Stimulated activated CD4-positive, alpha-beta T cell treated with anti-CD3 and anti-CD28 coated beads, Interleukin-1b, Interleukin-23, amount 100 ng/mL, for 24 hours (primary cell): ENCODE measurements at places on chromosomes 6 and 20.

DNA sequence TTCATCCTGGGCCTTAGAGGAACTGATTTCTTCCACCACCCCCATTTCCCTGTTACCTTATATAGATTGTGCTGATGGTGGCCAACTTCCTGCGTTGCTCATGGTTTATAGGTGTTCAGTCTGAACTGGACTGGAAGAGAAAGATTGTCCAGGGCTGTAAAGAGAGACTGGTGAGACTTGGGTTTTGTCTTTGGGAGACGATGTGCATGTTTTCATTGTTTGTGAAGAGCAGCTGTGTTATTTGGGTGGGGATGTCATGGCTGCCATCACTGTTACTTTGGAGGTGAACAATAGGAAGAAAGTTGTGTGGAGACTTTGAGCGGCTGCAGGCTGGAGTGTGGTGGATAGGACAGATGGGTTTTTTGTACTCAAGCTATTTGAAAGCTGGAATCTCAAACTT, 15.6 kb upstream of the MPC1 start:
- DNase-seq: no peak

DNA sequence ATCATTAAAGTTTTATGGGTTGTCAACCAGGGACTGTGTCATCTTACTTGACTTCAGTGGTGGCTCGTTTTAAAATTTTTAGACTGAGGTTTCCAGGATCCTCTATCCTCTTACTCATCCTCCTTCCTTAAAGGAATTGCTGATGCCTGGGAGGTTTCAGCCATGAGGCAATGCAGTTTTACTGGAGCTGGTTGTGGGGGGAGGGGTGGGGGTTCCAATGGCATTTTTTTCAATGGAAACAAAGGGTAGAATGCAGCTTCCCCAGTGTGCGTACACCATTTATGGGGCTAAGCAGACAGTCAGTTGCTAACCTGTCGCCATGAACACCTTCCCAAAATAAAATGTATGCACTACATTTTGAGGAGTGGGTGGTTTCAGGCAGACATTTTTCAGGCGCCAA, 88.0 kb downstream of the METTL24 start:
- DNase-seq: no peak

DNA sequence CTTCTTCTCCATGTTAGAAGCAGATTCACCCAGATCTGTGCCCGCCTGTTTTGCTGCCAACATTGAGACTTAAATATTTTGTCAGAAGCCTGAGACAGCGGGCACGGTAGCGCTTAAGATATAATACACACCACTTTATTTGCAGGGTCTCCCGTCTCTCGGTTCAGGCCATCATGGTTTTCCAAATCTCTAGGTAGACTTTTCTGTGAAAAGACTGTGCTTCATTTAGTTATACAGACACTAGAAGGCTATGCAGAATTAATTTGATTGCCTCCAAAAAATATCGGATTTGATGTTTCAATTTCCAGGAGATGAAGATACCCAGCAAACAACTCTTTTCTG, 598 bp downstream of the TBP start:
- DNase-seq: no peak

GRCh38 chr20:56828402-56828801, 199.3 kb downstream of the TFAP2C start:
- no peak for DNase-seq

DNA sequence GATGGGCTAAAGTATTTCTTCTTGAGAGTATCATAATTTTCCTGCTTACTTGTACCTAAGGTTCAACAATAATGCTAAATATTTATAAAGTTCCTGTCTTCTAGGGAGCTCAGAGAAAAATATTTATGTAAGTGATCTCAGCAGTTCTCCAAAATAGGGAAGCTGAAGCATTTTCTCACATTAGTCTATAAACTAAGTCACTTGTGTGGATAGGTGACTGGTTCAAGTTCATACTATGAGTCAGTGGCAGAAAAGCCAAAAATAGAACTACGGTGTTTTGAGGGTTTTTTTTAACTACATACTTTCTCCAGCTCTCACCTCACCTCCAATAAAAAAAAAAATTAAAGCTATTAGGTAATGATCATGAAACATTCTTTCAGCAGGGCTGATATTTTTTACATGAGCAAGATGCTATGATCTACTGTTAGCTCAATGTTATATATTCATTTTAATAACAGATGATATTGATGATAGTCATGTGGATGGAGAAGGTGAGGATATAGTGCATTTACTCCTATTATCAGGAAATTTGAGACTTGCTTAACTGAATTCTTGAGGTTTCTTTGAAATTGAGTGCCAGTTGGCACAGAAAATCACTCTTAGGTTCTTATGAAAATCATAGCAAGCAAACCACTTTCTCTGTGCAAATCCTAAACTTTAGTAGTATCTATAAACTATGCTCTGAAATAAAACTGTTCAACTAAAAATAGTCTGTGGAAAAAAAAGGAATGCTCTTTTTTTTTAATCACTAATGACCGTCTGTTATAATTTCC, 4.1 kb upstream of the MOXD1 start:
- DNase-seq: no peak

GRCh38 chr20:47361057-47361915, 4.8 kb upstream of the ZMYND8 start:
- no peak for DNase-seq

DNA sequence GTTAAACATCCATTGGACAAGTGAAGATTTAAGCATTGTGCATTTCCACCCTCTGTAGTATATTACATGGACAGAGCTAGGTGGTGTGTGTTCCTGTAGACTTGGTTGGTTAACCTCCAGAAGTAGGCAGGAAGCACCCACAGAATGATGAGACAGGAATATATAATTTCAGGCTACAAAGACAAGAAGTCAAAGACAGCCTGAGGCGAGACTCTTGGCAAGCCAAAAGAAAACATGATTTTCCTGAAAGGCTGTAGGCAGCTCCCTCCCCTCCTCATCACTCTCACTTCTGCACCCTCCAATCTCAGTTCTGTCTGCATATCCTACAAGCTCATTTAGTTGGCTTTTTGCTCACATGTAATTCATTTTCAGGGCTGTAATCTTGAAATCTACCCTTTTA, 110.0 kb upstream of the SLC35B3 start:
- DNase-seq: no peak

DNA sequence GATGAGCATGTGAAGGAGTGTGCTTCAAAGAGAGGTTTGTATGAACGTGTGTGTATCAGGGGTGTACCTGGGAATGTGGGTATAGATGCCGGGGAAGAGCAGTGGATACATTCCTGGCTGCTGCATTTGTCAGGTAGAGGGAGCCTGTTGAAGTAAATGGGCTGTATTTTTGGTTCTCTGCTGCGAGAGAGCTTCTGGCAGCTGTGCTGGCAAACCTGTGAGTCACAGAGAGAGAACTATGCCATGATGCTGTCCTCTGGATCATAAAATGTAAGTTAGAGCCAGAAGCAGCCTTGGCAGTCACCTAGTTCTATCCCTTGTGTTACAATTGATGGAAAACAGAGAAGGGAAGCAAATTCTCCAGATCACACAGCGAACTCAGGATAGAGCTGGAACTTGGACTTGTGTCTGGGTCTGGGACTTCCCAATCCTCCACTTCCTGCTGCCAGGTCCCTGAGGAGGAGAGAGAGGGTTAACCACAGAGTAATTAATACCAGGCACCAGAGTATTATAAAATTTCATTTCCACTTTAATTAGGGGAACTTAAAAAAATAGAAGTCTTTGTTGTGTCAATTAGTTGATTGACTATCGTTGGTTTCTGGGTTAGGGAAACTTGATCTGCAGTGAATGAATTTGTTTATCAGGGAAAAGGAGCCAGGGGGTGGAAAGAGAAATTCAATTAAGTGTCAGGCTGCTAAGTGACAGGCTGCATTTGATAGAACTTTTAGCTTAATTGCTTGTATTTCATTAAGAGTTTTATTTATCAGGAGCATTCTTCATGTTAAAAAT, 41.1 kb upstream of the GTSF1L start:
- DNase-seq: no peak

GRCh38 chr20:48667481-48667880, 160.3 kb downstream of the PREX1 start:
- DNase-seq: no peak

- peak; percentile 50 for DNase-seq
These were observed 15.9 kb downstream of the PRDM1 start for GRCh38 chr6:106102034-106102433.

GRCh38 chr6:106315765-106316374, 9.7 kb downstream of the ATG5 start:
- DNase-seq: no peak

DNA sequence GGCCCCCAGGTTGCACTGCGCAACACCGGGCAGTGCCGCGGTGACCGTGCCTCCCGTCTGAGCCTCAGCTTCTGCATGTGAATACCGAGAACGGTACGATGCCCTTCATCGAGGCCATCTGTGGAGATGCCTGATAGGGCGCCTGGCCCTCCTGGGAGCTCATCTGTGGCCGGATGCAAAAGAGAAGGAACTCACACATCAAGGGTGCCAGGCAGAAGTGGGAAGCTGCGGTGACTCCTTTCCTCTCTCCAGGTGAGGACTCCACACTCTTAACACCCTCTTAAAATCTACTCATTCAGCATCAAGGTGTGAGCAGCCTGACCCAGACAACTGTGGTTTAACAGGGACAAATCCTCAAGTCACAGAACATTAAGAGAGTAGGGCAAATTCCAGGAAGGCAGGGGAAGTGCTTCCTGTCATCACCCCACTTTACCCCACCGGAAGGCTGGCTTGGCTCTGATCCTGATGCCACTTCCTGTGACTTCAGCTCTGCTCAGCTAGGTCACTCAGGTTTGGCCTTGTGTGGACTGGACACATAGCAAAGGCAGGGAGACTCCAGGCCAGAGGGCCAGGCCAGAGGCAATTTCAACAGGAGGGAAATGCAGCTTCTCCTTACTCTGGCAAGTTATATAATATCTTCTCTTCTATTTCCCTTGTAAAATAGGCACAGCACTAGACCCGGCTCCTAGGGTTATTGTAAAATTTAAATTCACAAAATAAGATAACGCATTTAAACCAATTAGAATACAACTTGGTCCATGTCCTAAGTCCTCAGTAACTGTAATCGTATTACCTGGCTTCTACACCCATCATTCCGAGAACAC, 69.4 kb downstream of the CPNE5 start:
- DNase-seq: no peak

GRCh38 chr6:147479857-147480256, 28.6 kb upstream of the SAMD5 start:
- no peak for DNase-seq

GRCh38 chr6:27332692-27333641, 20.9 kb upstream of the POM121L2 start:
- peak; percentile 28 for DNase-seq

DNA sequence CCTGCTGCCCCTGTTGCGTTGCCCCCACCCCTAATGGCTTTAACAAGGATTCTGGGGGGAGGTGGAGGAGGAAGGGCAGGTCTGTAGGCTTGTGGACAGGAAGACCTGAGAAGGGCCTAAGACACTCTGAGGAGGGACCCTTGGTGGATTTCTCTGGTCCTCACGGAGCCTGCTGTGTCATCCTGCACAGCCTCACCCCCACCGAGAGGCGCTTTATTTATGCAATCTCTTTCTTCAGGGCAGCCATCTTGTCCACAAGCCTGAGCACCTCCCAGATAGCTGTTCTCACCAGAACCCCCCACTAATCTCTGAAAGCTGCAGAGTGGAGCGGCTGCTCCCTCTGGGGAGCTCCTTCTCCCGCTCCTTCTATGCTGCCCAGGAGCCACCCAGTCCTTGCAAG, 59.3 kb upstream of the MLN start:
- no peak for DNase-seq

- DNase-seq: no peak
These were observed 760 bp downstream of the C6orf132 start for GRCh38 chr6:42141603-42142117.

- DNase-seq: no peak
These were observed 176.7 kb downstream of the REV3L start for GRCh38 chr6:111306104-111306888.

GRCh38 chr20:62064770-62065673, 659 bp downstream of the TAF4 start:
- no peak for DNase-seq

GRCh38 chr6:134740473-134741199, 209.3 kb downstream of the ALDH8A1 start:
- DNase-seq: no peak

DNA sequence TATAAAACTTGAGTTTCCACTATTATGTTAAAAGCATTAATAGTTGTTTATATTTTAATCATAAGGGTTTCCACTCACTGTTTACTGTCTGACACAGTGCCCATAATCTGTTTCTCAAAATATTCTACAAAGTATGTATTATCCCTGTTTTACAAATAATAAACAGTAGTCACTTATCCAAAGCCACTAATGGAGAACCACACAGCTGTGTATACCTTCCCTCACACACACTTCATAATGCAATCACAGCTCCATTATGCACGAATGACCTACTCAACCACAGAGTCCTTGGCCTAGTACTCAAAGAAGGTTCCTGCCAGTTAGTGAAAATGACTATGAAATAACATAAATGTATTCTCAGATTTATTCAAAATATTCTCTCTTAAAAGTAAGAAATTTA, 103.1 kb downstream of the EPB41L2 start:
- DNase-seq: no peak

- DNase-seq: no peak
These were observed at the start of gene EDN3 for GRCh38 chr20:59300333-59301081. EDN3 (plus strand) TSS chr20:59300611; CDS start chr20:59300813, 202 bp downstream.

GRCh38 chr20:10634211-10634610, 39.6 kb downstream of the JAG1 start:
- no peak for DNase-seq

- DNase-seq: no peak
These were observed 56.5 kb upstream of the CCN2 start for GRCh38 chr6:132007474-132008190.

DNA sequence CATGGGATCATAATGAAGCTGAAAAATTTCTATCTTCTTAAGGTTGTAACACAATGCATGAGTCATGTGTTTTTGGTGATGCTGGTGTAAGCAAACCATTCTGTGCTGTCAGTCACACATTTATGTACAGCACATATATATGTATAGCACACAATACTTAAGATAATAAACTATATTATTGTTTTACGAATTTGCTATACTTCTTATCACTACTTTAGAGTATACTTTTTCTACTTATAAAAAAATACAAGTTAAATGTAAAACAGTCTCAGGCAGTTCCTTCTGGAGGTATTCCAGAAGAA, 920.1 kb upstream of the FLRT3 start:
- no peak for DNase-seq

- no peak for DNase-seq
These were observed 99.8 kb downstream of the OPRM1 start for GRCh38 chr6:154138793-154139192.

DNA sequence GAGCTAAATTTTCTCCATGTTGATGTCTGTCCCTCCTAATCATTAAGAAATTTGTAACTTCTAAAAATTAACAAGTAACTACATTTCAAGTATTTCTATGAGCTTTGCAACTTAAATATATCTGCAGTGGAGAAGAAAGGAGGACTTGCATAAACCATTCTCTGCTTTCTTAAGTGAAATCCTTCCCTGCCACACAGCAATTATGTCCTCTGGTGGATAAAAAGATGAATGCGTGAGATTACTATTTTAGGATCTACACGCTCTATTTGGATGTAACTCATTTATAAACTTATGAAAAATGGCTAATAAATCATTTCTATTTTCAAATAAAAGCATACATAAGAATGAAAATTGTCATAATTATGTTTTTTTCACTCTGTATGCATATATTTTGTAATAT, 338.0 kb upstream of the PTCHD4 start:
- no peak for DNase-seq
